Ecto neural progenitor cell (in vitro differentiated cells): ENCODE measurements at places on chromosomes 5 and 9.

DNA sequence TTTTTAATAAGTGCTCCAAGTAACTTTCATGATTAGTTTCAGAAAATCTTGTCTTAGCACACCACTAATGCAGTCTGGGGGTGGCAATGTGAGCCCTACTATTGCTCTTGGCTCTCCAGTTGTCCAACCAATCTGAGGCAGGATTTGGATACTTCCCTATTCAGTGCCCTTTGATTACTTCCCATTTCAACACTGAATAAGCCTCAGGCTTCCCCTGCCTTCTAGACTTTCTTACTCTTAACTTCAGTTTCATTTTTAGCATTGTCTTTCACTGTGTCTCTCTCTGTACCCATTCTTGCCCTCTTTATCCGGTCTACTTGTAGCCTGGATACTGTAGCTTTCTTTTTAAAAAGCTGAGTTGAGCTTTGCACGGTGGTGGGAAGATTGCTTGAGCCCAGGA lies 186.1 kb downstream of the C9orf152 start:
- no peak for DNase-seq

DNA sequence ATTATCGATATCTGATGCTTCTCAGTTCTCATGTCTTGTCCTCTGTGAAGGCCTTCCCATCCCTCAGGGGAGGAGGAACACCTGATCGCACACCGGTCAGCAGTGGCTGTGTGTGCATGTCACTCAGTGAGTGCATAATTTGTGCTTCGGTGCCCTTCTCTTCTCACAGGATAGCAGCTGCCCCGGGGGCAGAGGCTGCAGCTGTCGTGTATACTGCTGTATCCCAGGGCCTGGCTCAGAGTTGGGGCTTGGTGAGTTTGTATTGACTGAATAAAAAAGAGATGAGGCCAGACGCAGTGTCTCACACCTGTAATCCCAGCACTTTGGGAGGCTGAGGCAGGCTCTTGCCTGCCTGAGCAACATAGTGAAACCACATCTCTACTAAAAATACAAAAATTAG lies 49.7 kb upstream of the NCS1 start:
- no peak for DNase-seq

GRCh38 chr5:173574983-173575382 lies 41.5 kb downstream of the BOD1 start:
- DNase-seq = no peak

DNA sequence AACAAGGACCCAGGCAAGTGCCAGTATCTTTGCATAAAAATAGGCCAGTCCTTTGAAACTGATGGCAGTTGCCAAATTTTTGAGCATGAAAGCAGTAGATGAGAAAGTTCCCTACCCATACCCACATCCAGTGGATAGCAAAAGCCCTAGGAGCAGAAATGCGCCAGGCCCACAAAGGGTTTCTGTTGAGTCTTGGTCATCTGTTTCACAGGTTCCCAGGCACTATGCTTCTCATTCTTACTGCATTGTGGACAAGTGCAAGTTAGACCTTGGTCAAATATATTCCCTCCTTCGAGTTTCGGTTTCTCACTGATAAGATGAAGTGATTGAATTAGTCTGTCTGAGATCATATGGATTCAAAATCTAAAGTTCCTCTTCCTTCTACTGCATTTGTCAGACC lies 152.3 kb downstream of the NR3C1 start:
- no peak for DNase-seq

DNA sequence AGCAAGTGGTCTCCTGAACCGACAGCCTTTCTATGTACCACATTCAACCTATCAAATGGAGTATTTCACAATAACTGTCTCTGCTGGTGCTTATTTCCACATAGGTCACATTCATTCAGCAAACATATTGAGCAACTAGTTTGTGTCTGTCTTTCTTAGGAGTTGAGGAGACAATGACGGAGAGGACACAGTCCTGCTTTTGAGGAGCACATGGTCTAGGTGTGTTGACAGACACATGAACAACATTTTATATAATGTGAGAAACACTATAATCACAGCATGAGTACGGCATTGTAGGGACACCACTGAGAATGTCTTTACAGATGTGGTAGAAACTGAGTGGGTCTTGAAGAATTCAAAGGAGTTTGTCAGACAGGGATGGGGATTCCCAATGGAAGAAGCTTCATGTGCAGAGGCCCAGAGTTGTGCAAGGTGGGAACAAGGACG lies 28.5 kb downstream of the NFIL3 start:
- DNase-seq = no peak

DNA sequence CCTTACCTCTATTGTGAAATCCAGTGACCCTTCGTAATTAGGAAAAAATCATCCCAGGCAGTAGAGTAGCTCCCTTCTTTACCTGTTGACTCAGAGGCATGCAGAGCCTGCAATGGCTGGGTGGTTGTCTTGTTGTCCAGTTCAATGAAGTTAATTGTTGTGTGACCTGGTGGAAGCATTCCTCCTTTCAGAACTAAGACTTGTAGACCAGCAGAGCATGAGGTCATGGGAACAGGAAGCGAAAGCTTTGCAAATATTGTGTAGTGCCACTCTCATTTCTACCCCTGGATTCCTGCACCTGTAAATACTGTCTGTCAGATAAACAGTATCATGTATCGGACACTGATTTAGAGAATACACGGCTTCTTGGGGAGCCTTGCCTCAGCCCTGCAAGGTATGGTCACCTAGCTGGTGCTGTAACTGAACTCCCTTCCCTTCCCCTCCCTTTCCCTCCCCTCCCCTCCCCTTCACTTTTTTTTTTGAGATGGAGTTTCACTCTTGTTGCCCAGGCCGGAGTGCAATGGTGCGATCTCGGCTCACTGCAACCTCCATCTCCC lies 5.7 kb upstream of the PRXL2C start:
- no peak for DNase-seq

- no peak for DNase-seq
Measured at GRCh38 chr9:34570809-34571480, 18.6 kb downstream of the CNTFR start.

DNA sequence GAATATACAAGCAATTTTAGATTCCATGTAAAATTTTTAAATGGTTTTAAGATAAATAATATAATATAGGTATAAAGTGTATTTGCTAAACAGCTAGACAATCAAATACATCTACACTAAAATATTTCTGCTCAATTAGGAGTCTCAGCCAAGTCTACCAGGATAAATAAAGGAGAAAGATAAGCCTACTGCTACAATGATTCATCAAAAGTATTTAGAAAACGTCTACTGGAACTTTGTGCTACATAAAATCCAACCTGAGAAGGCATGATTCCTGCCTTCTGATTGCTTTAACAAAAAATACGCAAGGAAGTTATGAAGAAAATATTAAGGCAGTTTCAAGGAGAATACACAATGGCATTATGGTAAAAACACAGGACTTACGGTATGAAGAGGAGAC lies 570.6 kb downstream of the EFNA5 start:
- DNase-seq = no peak

DNA sequence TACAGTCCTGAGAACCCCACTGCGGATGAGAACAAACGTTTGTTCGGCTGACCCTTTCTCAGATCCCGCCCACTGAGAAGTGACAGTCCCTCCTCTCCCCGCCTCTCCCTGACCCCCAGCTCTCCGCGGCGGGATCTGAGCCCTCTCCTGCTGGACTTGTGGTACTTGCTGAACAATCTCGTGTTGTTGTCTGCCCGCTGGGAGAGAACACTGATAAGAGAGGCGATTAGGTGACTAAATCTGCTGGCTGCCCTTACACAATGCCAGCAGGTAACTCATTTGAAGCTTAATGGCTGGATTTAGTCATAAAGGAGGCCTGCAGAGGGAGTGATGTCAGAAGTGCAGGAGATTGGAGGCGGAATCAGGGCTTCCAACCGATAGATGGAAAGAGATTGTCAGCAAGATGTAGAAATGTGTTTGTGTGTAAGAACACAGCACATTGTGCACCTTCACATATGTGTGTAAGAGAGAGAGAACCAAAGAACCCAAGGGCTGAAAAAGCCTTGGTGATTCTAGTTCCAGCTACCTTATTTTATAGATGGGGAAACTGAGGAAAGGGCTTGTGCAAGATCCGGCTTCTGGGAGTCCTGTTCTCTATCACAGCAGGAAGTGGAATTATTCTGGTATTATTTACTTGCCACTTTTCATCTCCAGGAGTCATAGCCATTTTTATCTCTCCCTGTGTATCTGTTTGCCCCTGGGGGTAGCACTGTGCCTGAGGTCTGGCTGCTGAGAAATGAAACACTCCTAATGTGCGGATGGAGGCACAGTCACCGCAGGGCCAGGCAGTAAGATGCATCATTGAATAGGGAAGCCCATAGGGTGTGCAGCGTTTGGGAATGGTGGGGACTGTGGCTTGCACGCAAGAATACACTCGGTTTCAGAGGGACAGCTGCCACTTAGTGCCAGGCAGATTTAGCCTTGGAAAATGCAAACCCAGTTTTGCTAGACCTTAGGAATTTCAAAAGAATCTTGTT lies 203.7 kb upstream of the MSX2 start:
- DNase-seq = peak; percentile 82
